G401 (cell line): ENCODE measurements at places on chromosomes 2 and 18.

DNA sequence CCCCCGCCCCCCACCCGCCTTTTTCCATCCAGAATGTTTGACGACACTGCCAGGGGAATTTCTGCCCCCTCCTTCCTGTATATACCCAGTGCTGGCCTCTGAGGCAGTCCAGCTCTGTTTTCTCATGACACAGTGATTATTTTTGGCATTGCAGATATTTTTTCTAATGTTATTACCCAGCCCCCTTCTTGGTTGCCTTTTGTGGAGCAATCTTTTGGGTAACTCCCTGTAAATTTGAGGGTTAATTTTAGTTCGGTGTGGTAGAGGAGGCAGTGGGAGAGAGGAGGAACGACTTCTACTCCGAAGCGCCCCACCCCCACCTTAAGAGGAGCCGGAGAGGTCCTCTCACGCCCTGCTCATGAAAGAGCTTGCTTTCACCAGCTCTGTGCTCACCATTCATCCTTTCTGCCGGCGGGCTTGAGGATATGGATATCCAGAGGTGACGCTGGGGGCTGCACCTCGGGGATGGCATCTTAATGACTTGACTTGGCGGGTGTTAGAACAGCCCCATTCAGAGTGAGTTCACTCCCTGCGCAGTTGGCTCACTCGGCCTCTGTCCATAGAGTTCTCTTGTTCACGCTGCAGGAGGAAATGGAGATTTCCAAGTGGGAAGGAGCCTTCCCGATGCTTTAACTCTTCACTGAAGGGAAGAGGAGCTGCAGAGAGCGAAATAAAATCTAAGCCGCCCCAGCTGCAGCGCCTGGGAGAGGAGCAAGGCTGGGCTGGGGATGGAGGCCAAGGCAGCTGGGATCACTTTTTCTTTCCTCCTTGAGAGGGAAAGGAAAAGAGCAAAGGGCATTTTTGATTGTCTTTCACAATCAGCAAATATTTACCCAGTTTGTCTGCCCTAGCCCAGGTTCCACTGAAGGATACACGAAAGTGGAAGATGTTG lies 38.4 kb downstream of the EPAS1 start:
- peak; percentile 18 for DNase-seq

- DNase-seq: no peak
Observed at GRCh38 chr2:128646691-128647090, 328.0 kb upstream of the HS6ST1 start.

DNA sequence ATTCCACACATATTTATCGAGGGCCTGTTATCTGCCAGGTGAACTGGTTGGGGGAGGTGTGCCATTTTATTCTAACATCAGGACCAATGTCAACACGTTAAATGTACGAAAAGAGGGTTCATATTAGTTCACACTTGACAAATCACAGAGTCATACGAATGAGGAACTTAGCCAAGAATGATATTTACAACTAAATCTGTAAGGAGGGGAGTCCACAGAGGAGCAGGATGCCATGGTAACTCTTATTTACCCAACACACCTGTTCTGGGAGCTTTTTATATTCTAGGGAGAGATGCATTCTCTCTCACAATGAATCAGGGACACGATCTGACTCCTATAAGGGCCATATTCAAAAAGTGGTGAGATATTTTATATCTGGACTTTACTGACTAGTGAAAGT lies 144.1 kb downstream of the CDC42EP3 start:
- no peak for DNase-seq

GRCh38 chr18:73296686-73297085 lies 428.9 kb upstream of the NETO1 start:
- DNase-seq: no peak

DNA sequence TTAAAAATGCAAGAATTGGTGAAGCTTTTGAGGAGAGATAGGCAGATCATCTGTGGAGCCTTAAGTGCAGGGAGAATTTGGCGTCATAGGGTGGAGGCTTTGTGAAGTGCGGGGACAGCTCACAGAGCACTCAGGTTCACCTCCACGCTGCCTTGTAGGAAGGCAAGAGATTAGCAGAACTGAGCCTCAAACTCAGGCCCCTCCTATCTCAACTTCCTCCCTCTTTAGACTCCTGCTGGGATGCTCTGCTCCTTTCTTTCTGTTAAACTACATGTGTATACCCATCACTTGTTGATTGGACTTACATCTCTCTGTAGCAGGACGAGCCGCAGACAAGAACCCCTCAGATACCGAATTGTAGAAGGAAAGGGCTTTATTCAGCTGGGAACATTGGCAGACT lies 422.2 kb downstream of the SETBP1 start:
- DNase-seq: no peak

GRCh38 chr2:38261569-38262068 lies 115.5 kb downstream of the ATL2 start:
- DNase-seq: no peak

DNA sequence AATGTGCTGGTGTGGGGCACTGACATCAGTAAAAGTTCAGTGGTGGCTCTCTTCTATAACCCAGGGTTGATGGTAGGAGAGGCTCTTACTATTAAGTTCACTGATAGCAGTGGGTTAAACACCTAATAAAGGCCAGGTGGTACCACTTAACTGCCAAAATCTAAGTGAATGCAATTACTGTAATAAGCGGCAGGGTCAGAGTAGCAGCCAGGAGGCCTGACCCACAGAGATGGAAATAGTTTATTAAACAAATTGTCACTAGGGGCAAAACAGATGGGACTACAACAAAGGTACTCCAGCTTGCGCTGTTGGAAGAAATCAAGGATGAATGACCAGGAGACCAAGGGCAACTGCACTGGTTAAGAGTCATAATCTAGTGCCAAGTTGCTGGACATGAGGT lies 26.6 kb downstream of the ZSWIM2 start:
- peak; percentile 13 for DNase-seq

- DNase-seq: no peak
Observed at GRCh38 chr18:62101321-62101721, 85.5 kb downstream of the PIGN start.

GRCh38 chr2:151048331-151049054 lies 213.2 kb downstream of the RBM43 start:
- DNase-seq: no peak

DNA sequence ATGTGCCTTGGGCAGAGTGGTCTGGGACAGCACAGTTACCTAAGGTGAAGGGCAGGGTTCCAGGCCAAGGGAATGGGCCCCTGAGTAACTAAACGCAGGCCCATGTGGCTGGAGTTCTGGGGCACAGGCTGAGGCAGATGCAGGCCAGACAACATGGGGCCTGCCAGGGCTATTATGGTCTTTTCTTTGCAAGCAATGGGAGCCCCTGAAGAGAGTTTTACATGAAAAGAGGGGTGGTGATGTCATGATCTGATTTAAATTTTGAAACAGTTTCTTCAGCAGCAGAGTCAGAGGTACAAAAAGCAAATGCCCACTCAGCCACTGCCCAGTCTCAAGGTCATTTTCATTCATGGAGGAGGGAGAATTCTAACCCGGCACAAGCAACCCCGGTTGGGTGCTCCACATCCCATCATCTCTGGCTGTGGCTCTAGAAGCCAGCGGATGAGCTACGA lies 5.6 kb downstream of the CHST10 start:
- no peak for DNase-seq

GRCh38 chr2:218890369-218890768 lies 9.7 kb downstream of the WNT10A start:
- DNase-seq: no peak

DNA sequence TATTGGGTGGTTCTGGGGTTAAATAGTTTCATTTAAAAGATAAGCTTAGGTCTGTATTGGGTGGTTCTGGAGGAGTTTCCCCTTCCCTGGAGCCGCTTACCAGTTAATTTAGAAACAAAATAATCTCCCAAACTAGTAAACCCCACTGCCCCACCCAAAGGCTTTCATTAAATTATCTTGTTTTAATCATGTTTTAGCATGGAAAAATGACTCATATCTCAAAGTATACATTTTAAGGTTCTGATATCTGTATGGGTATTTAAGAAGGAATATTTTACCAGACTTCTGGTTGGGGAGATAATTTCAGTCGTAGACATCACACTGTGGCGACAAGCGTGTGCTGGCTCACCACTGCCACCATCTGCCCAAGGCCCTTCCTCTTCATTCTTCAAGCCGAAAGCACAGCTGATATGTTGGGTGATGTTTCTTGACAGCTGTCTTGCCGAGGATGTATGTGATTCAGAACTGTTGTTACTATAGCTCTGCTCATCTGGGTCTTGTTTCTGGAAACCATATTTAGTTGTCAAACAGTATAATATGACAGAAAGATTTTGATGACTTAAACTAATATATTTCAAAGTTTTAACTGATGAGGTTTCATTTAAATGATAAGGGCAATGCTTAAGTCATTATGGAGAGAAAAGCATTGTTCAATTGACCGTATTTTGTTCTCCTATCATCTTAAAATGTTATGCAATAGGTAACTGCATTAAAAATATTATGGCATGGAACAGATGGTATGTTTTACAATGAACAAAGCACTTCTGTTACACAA lies 5.1 kb downstream of the FIGLA start:
- DNase-seq: peak; percentile 79
